Colonic mucosa (tissue), 4 donors: ENCODE measurements at places on chromosomes 5 and 9. TPM values are rescaled to one million over a fixed set of nuclear protein-coding genes. Genes with fewer than 3 reads are reported as not detected.

The SV2C gene
- 0.20 TPM for total RNA-seq

- DNase-seq, result peak; percentile 68
These were observed 41.5 kb upstream of the NOTCH1 start for GRCh38 chr9:136587145-136587943.

DNA sequence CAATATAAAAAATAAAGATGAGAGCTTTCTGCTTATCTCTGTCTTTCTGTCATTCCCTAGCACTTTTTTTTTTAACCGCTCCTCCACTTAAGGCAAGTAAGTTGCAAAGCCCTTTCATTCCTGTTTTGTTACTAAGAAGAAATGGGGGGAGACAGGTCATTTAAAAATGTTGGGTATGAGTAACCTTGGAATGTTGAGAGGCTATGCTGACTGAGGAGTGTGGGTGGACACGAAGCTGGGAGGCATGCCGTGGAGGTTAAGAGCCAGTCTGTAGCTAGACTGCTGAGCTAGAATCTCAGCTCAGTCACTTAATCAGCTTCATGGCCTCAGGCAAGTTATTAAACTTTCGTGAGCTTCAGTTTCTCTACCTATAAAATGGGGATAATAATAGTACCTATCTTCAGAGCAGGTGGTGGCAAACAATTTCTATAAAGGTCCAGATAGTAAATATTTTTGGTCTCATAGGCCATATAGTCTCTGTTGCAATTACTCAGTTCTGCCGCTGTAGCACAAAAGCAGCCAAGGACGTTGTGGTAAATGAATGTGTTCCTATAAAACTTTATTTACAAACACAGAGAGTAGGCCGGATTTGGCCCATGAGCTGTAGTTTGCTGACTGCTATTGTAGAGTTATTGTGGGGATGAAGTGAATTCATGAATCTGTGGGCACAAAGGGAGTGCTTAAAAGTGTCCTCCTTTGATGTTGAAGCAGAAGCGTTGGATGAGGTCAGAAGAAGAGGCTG lies 220.0 kb downstream of the GABBR2 start:
- no peak for DNase-seq

- peak; percentile 18 for DNase-seq
These were observed at the start of gene NTRK2 for GRCh38 chr9:84669288-84670137. Gene NTRK2, plus strand, starts transcription at chr9:84669729. Its CDS starts 1,020 bp downstream, at chr9:84670749.

GRCh38 chr5:123449424-123449974 lies 26.3 kb upstream of the CEP120 start:
- no peak for DNase-seq

The LCN6 gene
- total RNA-seq, result 0.56 TPM

- DNase-seq, result no peak
These were observed 286.1 kb downstream of the IRX2 start for GRCh38 chr5:2465383-2465782.

GRCh38 chr5:32031089-32031488 lies 143.0 kb downstream of the GOLPH3 start:
- DNase-seq, result no peak

DNA sequence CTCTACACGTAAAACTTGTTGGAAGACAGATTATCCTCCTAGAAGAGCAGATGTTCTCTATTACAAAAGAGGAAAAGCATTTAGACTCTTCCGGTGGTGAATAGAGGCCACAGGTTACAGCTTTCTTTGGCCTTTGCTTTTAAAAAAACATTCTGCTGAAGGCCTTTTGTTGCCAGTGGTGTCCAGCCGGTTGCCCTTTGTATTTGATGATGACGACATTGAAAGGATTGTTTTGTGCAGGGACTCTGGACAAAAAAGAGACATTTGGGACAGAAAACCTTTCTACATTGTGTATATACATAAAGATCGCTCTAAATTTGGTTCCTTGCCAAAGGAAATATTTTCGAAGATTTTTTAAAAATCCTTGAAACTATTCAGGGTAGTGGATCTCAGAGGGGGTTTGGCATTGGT lies 180.3 kb downstream of the C9orf152 start:
- no peak for DNase-seq

DNA sequence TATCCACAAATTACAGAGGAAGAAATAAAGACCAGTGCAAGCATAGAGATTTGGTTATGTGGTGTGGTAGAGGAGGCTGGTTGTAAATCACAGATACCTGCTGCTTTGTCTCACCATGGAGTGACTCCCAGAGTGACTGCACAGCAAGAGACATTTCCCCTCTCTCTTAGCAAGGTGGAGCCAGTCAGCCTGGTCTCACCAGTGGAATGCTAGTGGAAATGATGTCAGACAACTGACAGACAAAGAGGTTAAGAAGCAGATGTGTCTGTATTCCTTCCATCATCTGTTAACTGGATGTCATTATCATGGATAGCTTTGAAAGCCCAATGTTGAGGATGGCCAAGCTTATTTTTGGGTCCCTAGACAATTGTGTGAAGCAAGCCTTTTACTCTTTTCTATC lies 509.4 kb upstream of the SEMA6A start:
- DNase-seq, result no peak

- no peak for DNase-seq
These were observed 50.0 kb downstream of the GSN start for GRCh38 chr9:121317737-121318630.

The TLX3 gene
- total RNA-seq, result not detected

- DNase-seq, result no peak
These were observed 54.4 kb downstream of the AUH start for GRCh38 chr9:91307279-91307678.

DNA sequence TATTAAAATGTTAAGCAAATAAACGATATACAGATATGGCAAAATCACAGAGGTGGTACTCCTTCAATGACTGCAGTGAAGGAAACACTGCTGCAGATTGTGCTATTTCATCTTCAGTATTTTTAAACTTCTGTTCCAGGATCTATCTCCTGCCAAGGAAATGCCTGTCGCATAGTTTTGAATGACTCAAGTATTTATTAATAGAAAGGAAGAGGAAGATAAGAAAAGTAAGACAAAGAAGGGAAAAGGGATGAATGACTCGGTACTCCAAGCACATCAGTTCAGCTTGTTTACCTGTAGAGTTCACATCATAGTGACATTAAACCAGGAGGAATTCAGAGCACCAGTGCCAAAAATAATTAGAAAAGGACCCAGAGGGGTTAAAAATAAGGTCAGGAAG lies 5.1 kb upstream of the GPX8 start:
- DNase-seq, result no peak

GRCh38 chr5:166436872-166437271 lies 1854.6 kb upstream of the WWC1 start:
- no peak for DNase-seq

DNA sequence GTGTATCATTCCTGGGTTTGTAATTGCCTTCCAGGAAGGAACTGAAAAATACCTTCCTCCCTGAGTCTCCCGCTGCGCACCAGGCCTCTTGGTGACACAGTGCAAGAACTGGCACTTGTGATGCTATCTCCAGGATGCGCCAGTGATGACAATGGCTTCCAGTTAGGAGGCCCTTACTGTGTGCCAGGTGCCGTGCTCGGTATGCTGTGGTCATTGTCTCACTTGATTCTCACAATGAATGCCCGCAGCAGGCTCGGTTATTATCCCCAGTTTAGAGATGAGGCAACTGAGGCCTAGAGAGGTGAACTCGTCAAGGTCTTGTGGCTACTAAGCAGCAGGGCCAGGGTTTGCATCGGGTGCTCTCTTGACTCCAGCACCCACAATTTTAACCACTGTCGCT lies 31.5 kb upstream of the SLC2A8 start:
- no peak for DNase-seq

DNA sequence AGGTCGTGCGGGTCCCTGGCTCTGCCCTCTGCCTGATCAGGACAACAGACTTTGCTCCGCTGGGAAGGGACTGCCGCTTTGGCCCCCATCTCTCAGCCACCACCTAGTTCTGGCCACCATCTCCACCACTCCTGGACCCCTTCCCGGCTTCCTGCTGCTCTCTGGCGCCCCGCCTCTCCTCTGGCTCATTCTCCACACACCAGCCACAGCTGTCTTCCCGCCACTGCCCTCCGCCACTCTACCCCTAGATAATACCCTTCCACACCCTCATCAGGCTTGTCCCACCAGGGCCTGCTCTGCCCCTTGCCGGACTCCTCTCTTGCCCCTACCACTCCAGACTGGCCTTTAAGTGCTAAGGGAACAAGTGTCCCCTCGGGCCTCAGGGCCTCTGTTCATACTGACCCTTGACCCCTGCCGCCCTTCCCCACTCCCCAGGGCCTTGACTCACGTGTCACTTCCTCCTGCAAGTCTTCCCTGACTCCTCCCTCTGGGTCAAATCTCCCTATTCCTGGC lies 3.0 kb upstream of the CDX1 start:
- DNase-seq, result peak; percentile 88

- peak; percentile 45 for DNase-seq
These were observed 474 bp downstream of the HMGCR start for GRCh38 chr5:75337366-75338021.

DNA sequence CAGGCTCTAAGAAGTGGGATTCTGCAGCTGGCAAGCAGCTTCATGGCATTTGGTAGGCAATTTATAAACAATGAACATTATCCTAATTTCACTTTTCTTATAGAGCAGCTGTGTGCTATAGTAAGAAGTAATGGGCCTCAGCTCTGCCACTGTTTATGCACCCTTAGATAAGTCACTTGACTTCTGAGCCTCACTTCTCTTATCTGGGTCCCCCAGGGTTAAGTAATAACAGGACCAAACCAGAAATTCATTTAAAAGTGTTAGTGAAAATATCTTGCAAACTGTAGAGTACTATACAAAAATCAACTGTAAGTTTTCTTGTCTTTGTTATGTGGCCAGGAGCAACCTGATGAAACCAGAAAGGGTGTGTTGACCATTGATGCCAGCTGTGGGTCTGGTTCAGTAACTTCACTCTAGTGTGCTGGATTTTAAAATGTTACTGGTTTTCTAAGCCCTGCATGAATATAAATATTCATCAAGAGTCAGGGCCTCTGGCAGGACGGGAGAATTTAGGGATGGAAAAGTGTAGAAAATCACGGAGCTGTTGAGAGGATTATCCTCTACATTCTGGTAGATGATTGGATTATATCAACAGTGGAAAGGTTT lies 24.2 kb downstream of the TNFAIP8 start:
- DNase-seq, result no peak

The TERT gene
- 13.7 TPM for total RNA-seq

The BRD8 gene
- 32.5 TPM for total RNA-seq

DNA sequence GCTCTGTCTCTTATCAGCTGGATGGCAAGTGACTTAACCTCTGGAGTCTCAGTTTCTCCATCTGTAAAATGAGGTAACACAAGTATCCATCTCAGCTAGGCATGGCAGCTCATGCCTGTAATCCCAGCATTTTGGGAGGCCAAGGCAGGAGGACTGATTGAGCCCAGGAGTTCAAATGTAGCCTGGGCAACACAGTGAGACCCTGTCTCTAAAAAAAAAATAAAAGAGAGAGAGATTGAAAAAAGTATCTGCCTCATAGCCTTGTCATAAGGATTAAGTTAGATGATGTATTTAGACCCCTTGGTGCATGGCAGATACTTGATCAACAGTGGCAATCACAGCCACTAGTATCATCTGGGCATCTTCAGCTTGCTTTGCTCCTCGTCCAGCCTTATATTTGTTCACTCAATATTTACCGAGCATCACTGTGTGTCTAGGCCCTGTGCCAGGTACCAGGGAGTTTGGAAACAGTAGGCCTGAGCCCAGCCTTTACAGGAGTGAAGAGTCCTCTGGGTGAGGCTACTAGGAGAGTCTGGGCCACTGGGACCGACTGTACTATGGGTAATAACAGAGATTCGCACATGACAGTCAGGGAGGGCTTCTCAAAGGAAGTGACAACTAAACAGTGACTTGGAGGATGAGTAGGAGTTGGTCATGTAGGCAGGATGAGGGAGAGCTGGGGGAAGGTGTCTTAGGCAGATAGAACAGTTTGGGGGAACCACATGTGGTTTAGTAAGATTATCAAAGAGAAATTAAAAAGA lies 34.2 kb downstream of the CORO2A start:
- peak; percentile 82 for DNase-seq

DNA sequence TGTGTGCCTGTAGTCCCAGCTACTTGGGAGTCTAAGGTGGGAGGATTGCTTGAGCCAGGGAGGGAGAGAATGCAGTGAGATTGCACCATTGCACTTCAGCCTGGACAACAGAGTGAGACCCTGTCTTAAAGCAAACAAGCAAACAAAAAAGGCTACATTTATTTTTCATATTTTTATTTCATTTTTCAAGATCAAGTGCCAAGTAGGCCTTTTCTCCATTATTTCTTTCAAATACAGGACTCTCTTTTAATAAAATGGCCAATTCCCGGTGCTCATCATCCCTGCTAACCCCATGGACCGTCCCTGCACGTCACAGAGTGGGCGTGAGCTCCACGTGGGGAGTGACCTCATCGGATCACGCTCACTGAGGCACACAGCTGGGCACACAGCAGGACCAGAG lies 9.3 kb upstream of the GBGT1 start:
- no peak for DNase-seq

DNA sequence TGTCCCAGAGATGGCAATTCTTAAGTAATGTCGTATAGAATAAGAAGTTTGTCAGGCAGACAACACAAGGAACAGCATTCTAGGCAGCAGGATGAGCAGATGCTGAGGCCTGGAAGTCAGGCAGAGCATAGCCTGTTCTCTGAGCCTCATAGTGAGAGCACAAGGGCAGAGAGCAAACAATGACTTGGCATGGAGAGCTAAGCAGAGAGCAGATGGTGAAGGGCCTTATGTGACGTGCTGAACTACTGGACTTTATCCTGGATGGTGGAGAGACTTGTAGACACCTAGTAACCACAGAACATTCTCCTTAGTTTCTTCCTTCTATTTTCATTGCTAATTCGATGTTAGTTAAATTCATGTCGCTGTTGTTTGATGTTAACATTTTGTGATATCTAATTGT lies 60.1 kb downstream of the KCTD16 start:
- DNase-seq, result peak; percentile 17

DNA sequence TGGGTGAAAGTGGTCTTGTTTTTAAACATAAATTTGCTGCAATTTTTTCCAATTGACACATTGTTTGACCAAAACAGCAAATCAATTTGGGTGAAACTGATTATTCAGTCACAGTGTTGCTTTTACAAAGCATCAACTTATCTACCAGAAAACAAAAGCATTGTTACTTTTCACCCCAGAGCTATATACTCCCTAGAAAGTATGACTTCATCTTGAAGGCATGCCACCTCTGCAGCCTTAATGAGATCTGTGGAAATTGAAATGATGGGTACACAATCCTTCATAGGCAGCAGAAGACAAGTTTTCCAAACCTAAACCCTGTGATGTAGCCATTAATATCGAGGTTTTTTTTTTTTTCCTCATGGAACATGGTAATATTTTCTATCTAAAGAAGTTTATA lies 615.9 kb downstream of the CHSY3 start:
- DNase-seq, result no peak

GRCh38 chr9:97627624-97628023 lies 5.5 kb downstream of the TSTD2 start:
- no peak for DNase-seq

- no peak for DNase-seq
These were observed 146.6 kb upstream of the TUT7 start for GRCh38 chr9:86500667-86501435.

GRCh38 chr5:170216257-170216864 lies 16.4 kb upstream of the C5orf58 start:
- no peak for DNase-seq

DNA sequence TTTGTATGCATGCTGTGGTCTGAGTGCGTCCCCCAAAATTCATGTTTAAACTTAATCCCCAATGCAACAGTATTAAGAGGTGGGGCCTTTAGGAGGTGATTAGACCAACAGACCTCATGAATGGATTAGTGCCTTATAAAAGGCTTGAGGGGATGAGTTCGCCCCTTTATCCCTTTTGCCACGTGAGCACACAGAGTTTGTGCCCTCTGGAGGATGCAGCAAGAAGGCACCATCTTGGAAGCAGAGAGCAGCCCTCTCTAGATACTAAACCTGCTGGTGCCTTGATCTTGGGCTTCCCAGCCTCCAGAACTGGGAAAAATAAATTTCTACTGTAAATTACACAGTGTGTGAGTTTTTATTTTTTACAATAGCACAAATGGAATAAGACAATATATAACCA lies 177.1 kb upstream of the SPRY4 start:
- no peak for DNase-seq

The KLHL9 gene
- total RNA-seq, result 20.4 TPM
